Adrenal gland (tissue), 19 donors: ENCODE measurements at places on chromosomes 3 and 15. TPM values are rescaled to one million over a fixed set of nuclear protein-coding genes. Genes with fewer than 3 reads are reported as not detected.

GPR156 gene
- 1.3 TPM for total RNA-seq

- H3K27ac ChIP-seq: no peak overlapping the region
- no peaks in the 10 kb centered on the region for H3K36me3 ChIP-seq
- no peak overlapping the region for H3K4me3 ChIP-seq
- H3K4me1 ChIP-seq: no peaks in the 10 kb centered on the region
- peak; percentile 89 for DNase-seq
These were observed 54.9 kb downstream of the SPSB4 start for GRCh38 chr3:141105828-141106628.

DNA sequence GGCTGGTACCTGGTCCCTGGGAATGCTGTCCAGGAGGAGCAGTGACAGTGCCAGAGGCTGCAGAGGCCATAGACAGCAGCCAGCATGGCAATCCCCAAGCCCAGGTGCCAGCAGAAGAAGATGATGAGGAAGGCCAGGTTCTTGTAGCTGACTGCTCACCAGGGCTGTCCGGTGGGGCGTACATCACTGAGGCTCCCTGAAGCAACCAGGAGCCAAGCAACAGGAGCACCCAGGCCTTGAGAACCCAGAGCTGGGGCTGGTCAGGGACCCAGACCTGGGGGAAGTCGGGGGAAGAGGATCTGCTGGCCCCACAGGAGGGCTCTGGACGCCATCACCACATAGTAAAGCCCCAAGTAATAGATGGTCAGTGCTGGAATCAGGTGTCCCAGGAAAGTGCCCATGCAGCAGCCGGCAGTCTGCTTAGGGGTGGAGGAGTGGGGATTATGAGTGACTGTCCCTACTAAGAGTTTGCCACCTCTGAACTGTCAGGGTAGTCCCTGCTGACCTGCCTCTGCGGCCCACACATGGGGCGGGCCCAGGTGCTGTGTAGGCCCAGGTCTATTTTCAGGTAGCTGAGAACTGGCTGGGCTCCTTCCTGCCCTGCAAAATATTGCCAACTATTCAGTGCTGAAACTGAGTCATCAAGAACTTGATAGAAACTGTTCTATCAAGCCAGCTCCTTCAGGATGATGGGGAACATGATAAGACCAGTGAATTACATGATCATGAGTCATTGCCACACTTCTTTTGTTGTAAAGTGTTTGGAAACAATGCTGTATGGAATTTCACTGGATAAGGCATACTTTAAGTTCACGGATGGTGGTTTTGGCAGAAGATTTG lies 68.7 kb downstream of the CHRD start:
- no peak overlapping the region for H3K4me3 ChIP-seq
- H3K36me3 ChIP-seq: no peaks in the 10 kb centered on the region
- no peak for DNase-seq
- H3K27ac ChIP-seq: no peak overlapping the region

GRCh38 chr15:87033056-87033455 lies 953.4 kb downstream of the AGBL1 start:
- DNase-seq: no peak
- no peaks in the 10 kb centered on the region for H3K36me3 ChIP-seq
- H3K4me1 ChIP-seq: no peaks in the 10 kb centered on the region
- H3K27me3 ChIP-seq: no peaks in the 10 kb centered on the region
- H3K4me3 ChIP-seq: no peak overlapping the region
